ENCODE measurements at places on chromosomes 5 and 9.
A peak's percentile ranks its signal among the peaks of the same experiment; 100 is the strongest.

GRCh38 chr5:116935561-116936162 lies 361.0 kb upstream of the SEMA6A start:
- no peak for DNase-seq

- DNase-seq: no peak
Measured at GRCh38 chr9:98903961-98904411, 39.7 kb upstream of the COL15A1 start.

DNA sequence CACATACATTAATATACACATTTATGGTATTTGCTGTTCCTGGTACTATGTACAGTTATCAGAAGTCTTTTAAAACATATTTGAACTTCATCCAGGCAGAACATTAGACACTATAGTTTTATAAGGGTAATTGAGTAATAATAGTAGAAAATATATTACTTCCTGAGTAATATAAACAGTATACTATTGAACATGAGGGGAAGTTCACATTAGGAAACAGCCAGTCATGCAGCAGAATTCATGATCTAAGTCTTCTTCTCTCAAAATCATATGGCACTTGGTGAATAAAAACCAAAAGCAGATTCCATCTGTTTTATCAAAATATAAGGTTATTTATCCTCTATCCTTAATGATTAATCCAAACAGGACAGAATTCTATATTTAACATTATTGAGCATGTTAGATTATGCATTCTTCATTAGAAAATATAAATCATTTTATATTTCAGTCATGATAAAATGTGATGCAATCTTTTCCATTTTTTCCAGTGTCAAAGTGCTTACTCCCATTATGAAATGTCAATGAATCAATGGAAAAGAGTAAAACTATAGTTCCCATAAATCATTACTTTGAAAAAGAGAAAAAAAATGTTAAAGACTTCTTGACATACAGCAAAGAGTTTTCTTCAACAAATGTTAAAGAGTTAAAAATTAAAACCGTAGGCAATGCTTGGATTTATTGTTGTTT lies 584.3 kb upstream of the TUSC1 start:
- no peak for DNase-seq

GRCh38 chr9:134663753-134664415 lies 22.3 kb downstream of the COL5A1 start:
- no peak for DNase-seq

GRCh38 chr9:94127806-94128205 lies 43.5 kb downstream of the PTPDC1 start:
- DNase-seq: no peak

GRCh38 chr5:148820461-148821395 lies 5.7 kb upstream of the ADRB2 start:
- no peak for DNase-seq

DNA sequence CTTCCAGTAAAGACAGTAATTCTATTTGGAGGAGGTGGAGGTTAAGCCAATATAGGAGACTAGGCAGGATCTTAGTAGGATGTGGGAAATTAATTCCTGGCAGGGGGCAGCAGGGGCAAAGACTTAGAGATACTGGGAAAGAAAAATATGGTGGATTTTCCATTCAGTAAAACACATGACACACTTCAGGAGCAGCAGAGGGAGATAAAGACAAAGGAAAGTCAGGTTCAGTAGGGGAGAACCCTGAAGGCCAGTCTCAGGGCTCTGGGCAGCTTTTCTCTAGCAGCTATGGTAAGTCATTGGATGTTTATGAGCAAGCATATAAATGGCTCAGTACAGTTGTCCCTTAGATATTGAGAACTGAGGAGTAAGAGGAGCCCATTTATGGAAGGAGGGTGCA lies 105.5 kb downstream of the PJA2 start:
- no peak for DNase-seq

DNA sequence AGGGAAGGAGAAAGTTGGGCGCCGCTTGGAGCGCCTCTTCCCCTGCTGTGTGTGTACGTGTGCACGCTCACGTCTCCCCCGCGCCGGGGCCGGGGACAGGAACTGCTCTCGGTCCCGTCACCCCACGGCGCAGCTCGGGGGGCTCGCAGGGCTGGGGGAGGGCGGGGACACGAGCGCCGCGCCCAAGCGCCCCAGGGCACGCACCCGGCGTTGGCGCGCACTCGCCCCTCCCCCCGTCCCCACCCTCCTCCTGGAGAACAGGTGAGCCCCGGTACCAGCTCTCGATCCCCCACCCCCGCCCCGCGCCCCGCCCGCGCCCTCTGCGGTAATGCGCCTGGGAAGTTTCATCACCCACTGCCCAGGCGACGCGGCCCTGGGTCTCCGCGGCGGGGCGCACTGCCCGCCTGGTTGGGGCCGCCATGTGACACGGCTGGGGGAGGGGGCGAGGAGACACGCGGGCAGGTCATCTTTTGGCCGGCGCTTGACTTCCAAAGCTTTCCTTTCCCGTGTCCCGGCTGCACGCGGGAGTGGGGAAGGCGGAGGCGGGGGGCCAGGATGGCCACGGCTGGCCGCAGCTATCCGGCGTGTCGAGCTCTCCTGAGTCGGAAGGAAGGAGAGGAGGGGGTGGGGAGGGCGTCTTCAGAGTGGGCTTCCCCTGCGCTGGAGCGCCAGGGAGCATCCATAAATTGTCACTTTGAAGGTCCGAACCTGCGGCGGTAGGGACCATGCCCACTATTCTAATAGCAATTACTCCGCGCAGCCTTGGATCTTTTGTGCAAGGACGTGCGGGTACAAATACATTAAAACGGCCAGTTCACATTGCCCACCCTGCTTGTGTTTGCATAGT lies 1.5 kb upstream of the STC2 start:
- DNase-seq: no peak

DNA sequence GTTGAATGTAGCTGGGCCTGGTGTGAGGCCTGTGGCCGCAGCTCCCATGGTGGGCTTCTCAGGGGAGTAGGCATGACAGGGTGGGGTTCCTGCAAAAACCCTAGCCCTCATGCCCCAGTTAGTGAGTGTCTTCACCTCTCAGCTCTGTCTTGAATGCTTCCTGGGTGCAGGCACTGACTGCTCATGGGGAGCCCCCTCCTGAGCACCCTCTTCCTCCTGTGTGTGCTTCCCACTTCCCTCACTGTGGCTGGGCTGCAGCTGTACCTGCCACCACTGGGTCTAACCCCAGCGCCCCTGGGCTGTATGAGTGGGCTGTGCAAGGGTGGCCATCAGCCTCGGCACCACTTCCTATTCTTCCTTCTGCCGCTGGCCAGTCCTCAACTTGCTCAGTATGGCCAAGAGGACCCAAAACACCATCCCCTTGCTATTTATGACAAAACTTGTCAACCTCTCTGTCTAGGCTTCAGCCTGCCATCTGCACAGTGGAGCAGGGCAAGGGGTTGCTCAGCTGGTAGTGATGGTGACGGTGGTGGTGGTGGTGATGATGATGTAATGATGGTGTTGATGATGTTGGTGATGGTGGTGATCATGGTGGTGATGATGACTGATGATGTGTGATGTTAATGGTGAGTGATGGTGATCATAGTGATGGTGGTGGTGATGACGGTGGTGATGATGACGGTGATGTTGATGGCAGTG lies 67.5 kb downstream of the RXRA start:
- no peak for DNase-seq

- no peak for DNase-seq
Measured at GRCh38 chr9:89277043-89277442, 34.0 kb upstream of the CKS2 start.

- no peak for DNase-seq
Measured at GRCh38 chr5:139885172-139885856, 89.7 kb downstream of the PSD2 start.

GRCh38 chr5:167797933-167798332 lies 493.5 kb upstream of the WWC1 start:
- no peak for DNase-seq

- no peak for DNase-seq
Measured at GRCh38 chr5:61673007-61673735, 341.1 kb downstream of the ZSWIM6 start.

GRCh38 chr9:106620866-106621265 lies 242.1 kb upstream of the ZNF462 start:
- no peak for DNase-seq

GRCh38 chr9:136521537-136521936 lies 24.3 kb downstream of the NOTCH1 start:
- DNase-seq: no peak

- no peak for DNase-seq
Measured at GRCh38 chr5:157972579-157972978, 113.6 kb upstream of the CLINT1 start.

DNA sequence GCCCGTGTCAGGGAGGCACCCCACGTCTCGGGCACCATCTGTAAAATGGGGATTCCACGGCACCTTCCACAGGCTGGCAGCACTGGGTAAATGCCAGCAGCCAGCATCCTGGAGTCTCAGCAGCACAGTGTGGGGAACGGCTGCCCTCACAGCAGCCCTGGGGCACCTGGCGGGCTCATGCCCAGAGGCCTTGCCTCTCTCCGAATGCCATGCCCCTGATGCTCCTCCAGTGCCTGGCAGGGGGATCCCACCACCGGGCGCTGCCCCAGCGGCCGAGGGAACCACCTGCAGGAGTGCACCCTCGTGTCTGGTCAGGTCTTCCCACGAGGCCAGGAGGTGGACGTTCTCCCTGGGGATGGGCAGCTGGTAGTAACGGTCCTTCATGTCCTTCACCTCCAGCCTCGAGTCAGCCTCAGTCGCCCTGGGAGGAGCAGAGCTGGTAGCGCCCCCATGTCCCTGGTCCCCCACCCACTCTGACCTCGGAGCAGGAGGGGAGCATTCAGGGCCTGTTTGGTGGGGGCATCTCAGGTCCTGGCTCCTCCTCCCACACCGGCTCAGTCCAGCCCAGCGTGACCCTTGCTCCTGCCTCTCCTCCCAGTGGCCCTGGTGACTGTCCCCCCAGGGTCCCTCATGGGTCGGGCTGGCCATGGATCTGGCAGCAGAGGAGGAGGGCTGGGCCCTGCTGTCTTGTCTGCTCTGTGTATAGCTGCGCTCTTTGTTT lies 49.9 kb upstream of the NRARP start:
- DNase-seq: no peak

- no peak for DNase-seq
Measured at GRCh38 chr5:139641116-139642080, 6.8 kb upstream of the CXXC5 start.

DNA sequence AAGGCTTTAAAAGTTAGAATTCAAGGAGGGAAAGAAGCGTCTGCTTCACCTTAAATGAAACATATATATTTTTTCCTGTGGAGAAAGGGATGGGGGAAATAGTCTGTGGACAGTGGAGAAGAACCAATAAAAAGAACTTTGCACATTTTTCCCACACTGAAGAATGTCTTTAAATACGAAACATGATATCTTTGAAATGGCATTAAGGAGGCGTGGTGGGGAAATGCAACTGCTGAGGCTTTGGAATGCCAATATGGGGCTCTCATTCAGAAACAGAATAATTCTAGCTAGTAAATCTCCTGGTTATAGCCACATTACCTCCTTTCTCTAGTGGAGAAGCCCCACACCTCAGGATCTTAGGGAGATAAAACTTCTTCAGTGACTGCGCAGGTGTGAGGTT lies 46.8 kb downstream of the TNC start:
- no peak for DNase-seq

GRCh38 chr5:112870966-112871365 lies 9.9 kb downstream of the SRP19 start:
- DNase-seq: no peak

GRCh38 chr9:96394832-96395496 lies 11.5 kb upstream of the SLC35D2 start:
- no peak for DNase-seq

DNA sequence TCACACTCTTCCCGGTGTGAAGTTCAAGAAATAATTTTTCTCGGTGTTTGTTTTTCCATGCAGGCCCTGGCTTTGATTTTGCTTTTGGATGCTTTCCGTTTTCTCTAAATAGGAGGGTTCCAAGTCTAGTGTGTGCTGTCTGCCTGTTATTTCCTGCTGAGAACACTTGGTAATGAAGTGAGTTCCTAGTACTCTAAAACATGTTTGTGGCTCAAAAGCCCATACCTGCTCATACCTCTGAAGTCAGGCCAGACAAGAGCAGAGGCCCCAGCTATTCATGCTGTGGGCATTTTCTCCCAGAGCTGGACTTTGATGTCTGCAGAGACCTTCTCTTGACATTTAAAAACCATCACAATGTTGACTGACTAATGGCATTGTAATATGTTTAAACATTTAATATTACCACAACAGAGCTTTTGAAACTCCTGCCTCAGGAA lies 211.2 kb downstream of the GOLPH3 start:
- no peak for DNase-seq

DNA sequence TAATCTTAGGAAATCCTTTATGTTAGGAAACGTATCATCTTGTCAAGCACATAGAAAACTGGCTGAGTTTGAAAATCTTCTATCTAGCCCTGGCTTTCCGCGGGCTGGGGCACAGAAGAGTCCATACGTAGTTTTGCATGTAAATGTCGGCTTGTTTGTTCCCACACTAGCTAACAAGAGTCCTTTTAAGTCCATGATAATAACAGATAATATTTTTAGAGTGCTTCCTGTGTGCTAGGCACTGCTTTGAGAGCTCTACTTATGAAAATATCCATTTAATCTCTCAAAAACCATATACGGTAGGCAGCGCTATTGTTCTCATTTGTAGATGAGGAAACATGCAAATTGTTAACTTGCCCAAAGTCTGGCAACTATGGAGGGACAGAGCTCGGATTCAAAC lies 40.5 kb downstream of the FYB1 start:
- peak; percentile 56 for DNase-seq

DNA sequence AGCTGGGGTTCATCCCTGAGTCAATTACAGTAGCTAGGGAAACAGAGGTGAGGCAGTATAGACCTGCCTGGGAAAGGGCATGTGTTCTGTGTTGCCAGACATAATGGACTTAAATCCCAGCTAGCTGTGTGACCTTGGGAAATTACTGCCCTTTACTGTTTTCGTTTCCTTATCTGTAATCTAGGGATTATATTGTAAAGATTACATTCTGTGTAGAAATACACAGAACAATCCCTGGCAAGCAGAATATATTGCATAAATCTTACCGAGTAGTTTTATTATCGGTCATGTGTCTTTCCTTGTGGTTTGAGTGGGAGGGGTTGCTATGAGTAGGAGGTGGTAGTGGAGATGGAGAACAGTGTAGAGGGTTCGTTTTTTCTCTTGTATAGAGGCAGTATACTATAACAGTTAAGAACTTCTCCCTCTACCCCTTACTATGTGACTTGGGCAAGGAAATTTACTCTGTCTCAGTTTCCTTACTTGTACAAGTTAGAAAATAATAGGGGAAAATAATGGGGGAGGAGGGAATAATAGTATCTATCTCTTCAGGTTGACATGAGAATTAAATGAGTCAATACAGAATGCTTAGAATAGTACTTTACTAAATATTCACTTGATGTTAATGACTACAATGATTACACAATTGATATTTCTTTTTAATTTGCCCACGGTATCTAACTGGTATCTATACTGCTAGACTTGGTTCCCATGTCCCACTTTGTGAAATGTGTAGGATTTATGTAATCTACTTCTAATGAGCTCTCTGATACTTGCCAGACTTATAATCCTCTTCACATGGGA lies 7.1 kb upstream of the DMXL1 start:
- DNase-seq: no peak

- DNase-seq: no peak
Measured at GRCh38 chr5:41264019-41264418, 50.7 kb upstream of the C6 start.

GRCh38 chr5:78797936-78798672 lies 149.5 kb upstream of the LHFPL2 start:
- no peak for DNase-seq
